ENCODE measurements at places on chromosomes 3 and 15.

GRCh38 chr3:123481722-123482457 is 33.0 kb upstream of the ADCY5 start:
- DNase-seq, result no peak

DNA sequence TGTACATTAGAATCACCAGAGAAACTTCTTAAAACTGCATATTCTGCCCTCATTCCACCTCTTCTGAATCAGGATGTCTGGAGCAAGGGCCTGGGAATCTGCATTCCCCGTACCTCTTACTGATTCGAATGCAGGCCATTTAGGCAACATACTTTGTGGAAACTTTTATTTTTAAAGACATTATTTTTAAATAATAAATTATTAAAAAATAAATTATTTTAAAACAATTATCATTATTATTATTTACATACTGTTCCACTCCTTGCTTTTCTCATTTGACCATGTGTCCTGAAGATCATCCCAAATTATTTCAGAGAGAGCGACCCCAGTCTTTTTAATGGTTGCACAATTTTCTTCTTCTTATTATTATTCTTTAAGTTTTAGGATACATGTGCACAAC is 336.6 kb upstream of the TBC1D5 start:
- DNase-seq, result no peak

- no peak for DNase-seq
Observed at GRCh38 chr15:70486451-70487386, 276.6 kb downstream of the UACA start.

DNA sequence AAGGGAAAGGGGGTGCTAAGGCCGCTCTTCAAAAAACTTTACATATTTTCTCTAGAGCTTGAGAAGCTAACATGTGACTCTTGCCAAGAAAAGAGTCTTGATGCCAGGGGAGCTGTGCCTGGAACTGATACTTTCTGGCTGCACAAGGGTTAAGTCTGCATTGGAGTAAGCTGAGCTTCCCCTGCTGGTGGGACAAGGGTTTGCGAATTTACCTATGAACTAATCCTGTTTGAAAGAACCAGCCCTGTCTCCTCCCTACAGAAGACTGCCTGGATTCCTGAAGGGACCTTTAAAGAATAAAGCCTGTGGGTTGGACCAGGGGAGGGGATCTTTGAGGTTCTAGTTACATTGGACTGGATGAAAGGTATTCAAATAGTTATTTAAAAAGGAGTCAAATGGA is 58.3 kb upstream of the EPHA3 start:
- DNase-seq, result no peak

DNA sequence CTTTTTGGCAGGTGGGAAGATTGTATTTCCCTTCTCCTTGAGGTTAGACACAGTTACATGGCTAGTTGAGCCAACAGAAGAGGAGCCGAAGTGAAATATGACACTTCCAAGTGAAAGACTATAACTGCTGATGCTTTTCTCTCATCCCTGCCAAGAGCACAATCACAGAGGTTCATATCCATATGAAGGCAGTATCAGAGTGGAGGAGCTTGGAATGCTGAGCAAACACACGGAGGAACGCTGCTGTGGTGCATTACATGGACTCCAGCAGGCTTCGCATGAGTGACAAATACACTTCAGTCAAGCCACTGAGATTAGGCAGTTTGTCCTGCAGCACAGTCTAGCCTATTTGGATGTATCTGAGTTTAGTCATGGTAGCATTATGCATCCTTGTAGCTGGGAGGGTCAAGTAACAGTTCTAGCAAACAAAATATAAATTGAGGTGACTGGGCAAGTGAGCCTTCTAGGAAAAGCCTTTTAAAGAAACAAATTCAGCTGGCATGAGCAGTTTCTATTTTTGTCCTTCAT is 5.4 kb downstream of the IQCF6 start:
- no peak for DNase-seq

DNA sequence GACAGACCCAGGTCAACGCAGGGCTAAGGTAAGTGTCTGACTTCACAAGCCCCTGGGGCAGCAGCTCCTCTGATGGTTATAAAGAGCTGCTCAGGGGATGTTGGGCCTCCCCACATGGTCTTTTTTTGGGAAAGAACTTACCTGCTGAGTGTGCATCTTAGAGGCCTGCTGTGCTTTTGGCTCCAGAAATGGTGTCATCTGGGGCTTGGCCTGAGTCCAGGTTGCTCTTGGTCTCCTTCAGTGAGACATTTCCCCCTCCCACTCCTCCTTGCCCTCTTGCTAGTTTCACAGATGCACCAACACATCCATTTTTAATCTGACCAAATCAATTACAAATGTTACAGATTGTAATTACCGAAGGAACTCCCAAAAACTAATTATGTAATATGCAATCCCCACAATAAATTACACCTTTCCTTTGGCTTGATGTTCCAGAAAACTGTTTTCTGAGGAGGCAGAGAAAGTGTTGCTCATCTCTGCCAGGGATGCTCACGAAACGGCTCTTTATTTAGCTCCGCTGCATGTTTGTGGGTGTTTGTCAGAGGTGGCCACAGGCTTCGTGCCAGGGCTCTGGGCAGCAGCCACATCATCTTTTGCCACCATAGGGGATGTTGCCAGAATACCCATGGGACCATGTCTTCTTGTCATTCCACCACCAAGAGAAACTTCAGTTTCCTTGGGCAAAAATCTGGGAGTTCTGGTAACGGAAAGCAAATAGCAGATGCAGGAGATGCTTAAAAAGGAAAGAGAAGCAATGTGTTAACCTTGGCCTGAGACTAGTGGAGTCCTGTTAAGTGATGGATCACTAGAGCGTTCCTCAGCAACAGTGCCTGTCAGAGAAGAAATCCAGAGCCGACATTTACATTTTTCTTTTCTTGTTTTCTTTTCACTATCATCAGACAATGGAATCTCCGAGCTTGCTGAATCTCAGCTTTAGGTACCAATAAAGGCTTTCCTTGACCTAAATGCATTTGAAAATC is 799.9 kb downstream of the AGBL1 start:
- DNase-seq, result no peak

GRCh38 chr3:151003029-151003767 is 30.7 kb upstream of the CLRN1 start:
- DNase-seq, result no peak
